ENCODE measurements at places on chromosomes 5 and 9.

DNA sequence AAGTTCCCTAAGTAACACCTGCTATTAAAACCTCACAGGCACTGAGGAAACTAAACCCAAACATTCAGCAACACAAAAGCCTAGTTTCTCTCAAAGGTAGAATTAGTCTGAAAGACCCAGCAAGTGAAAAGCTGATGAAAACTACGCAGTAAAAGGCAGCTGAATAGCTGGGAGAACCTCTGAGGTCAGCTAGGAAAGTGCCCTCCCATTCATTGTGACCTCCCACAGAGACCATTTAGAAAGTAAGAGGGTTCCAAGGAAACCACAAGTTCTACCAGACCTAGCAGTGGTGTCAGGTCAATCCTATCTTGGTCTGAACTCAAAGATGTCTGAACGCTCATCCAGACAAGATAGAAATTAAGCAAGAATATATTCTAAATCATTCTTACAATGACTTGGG is 144.7 kb downstream of the SSBP2 start:
- peaks cover 24% of the 10 kb centered on the region for H3K4me1 ChIP-seq
- H3K4me3 ChIP-seq, result no peak overlapping the region
- no peaks in the 10 kb centered on the region for H3K27me3 ChIP-seq
- H3K36me3 ChIP-seq, result peaks cover 48% of the 10 kb centered on the region
- no peak overlapping the region for H3K27ac ChIP-seq

- H3K36me3 ChIP-seq, result no peaks in the 10 kb centered on the region
- DNase-seq, result peak; percentile 8
- no peaks in the 10 kb centered on the region for H3K4me1 ChIP-seq
- H3K4me3 ChIP-seq, result no peak overlapping the region
- H3K27ac ChIP-seq, result no peak overlapping the region
Measured at GRCh38 chr5:113447498-113448050, 12.8 kb upstream of the TSSK1B start.

DNA sequence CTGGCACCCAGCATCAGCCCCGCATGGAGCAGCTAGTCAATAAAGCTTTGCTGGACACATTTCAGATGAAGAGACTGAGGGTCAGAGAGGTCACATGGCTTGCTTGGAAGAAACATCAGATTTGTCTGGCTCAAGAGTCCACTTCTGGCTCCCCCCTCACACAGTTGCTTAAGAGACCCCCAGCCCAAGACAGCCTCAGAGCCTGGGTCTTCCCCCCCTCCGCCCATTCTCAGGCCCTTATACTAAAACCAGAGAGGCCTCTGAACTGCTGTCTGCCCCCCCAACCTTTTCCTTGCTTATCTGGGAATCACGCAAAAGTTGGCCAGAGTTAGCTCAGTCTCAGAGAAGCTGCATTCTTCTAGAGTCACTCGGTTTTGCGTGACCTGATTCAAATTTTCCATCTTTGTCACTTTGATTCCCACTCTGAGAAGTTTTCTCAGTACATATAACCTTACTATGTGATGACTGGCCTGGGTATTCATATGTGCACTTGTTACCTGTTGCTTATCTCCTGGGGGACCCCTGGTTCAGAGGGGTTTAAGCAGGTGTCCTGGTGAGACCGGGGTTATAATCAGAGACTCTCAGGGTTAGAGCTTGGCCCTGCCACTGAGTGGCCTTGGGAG is 145.4 kb upstream of the IER5L start:
- no peak overlapping the region for H3K4me3 ChIP-seq
- H3K27me3 ChIP-seq, result no peaks in the 10 kb centered on the region
- no peak for DNase-seq

DNA sequence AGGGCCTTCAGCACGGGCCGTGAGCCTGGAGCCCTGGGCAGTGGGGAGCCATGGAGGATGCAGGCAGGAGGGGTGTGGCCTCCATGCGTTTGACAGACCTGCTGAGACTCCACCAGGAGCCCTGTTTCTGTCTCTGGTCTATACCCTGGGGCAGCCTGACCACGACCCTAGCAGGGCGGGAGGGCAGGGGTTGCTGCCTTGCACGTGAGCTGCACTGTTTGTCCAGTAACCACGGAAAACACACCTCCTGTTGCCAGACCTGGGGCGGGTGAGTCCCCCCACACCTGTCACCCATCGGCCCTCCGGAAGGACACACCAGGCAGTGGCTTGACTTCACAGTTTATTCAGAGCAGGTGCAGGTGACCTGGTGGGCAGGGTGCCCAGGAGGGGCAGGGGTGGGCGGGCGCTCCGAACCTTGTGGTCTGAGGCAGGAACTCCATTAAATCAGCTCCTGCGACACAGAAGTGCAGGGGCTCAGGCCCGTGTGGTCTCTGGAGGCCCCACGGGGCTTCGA is 3.9 kb downstream of the LCN8 start:
- no peaks in the 10 kb centered on the region for H3K36me3 ChIP-seq
- no peak overlapping the region for H3K4me3 ChIP-seq
- DNase-seq, result peak; percentile 85
- no peaks in the 10 kb centered on the region for H3K27me3 ChIP-seq
- peaks cover 27% of the 10 kb centered on the region for H3K4me1 ChIP-seq

DNA sequence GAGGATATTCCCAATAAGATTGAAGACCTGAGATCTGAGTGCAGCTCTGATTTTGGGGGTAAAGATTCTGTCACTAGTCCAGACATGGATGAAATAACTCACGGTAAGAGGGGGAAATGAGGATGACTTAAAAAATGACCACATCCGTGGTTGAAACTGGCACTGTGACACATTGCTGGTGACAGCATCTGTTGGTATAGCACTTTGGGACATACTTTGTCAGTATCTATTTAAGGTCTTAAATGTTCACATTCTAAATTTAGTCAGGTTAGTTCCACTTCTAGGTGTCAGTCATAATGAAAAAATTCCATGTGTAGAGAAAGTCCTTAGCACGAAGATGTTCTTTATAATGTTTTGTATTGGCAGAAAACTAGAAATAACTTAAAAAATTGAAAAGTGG is 70.9 kb downstream of the GAPVD1 start:
- no peak overlapping the region for H3K4me3 ChIP-seq
- peak; percentile 56 for DNase-seq
- no peaks in the 10 kb centered on the region for H3K4me1 ChIP-seq

DNA sequence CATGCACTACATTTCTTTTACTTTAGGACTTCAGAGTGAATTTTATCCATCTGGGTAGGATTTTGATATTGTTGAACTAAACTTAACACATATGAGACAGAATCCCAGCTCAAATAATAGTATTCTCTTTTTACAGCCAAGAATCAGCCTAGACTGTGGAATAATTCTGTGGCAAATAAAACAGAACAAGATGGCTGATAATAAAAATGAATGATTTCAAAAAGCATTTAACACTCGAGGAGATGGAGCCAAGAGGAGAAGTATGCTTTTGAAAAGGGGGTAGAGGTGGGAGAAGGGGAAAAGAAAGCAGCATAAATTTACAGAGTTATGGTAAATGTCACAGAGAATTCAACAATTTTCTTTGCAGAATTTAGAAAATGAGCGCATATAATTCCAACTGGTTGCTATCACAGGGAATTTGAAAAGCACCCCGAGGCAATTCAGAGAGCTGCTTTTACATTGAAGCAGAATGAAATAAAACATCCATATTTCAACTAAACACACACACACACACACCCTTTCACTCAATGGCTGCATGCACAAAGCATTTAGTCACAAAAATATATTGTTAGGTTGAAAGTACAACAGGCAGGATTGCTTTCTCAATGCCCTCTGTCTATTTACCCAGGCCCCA is 60.2 kb upstream of the DMAC1 start:
- no peak overlapping the region for H3K4me3 ChIP-seq
- H3K27me3 ChIP-seq, result no peaks in the 10 kb centered on the region
- no peaks in the 10 kb centered on the region for H3K4me1 ChIP-seq
- H3K36me3 ChIP-seq, result no peaks in the 10 kb centered on the region
- no peak overlapping the region for H3K27ac ChIP-seq
- DNase-seq, result no peak

DNA sequence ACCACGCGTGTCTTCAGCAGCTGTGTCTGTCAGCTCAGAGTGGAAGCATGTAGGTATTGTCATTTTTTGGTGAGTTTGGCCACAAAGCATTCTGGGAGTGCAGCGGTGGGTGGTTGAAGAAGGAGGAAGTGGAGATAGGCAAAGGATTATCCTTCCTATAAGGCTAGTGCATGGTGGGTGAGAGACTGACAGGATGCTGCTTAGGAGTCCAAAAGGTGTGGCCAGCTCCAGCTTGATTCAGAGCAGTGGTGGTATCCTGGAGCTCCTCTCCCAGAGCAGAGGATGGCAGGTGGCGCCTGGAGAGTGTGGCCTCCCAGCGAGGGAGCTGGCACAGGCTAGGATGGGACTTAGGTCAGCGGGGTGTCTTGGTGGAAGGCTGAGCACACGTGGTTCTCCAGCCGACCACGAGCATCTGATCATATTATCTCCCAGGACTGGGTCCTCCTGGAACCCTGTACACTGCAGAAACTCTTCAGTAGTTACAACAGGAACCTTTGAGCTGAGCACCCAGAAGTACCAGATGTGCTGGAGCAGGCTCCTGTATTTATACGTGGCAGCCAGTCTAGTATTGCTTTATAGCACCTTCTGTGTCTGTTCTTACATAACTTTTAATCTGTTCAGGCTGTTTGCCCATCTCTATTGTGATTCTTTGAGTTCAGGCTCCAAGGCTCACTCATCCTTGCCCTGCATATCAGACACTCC is 29.6 kb downstream of the MAML1 start:
- H3K4me3 ChIP-seq, result no peak overlapping the region
- peak; percentile 72 for DNase-seq
- H3K36me3 ChIP-seq, result peaks cover 15% of the 10 kb centered on the region
- no peaks in the 10 kb centered on the region for H3K27me3 ChIP-seq
- no peak overlapping the region for H3K27ac ChIP-seq
- H3K4me1 ChIP-seq, result peaks cover 13% of the 10 kb centered on the region

DNA sequence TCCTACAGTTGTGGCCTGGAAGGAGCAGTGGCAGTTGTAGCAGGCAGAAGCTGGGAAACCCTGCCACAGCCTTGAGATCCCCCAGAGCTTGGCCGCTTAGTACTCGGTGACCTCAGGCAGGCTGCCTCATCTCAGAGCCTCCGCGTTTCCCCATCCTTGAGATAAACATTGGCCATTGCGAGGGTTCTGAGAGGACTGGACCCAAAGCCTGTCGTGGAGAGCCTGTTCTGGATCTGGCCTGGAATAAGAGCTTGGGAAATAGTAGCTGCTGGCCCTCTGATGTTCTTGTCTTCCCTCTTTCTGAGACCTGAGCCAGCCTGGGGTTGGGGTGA is 1.3 kb downstream of the MIGA2 start:
- DNase-seq, result no peak
- H3K4me1 ChIP-seq, result peaks cover 2% of the 10 kb centered on the region
- peak overlapping the region; percentile 86 for H3K4me3 ChIP-seq

DNA sequence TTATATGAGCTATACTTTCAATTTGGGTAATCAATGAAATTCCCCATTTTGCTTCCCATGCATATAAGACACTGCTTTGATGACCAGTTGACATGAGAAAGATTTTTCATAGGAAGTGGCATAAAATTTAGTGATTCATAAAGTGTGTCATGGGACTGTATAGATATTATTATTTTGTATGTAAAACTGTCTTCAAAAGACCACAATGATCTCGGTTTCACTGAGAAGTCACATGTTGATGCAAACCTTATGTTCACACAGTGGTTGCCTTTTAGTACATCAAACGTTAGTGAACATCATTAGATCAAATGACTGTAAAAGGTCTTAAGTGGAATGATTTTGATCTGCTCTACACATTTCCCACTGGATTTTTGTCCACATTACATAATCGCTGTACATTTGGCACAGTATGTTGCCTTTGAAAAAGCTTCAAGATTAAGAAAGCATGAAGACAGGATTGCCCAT is 349.2 kb upstream of the MEF2C start:
- no peak for DNase-seq
- H3K4me1 ChIP-seq, result no peaks in the 10 kb centered on the region
- H3K27ac ChIP-seq, result no peak overlapping the region
- no peaks in the 10 kb centered on the region for H3K36me3 ChIP-seq
- H3K4me3 ChIP-seq, result no peak overlapping the region
- H3K27me3 ChIP-seq, result no peaks in the 10 kb centered on the region

DNA sequence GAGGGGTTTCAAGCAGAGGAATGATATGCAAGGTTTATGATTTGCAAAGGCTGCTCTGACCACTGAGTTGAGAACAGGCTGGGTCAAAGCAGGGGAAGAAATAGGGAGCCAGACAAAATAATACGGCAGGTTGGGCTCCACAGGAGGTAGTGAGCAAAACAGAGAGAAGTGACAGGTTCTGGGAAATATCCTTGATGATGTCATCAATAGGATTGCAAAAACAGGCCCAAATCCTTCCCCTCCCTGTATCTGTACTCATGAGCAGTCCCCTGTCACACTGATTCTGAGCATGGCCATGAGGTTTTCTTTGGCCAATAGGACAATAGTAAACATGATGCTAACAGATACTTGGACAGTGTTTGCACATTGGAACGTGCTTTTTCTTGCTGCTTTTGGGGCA is 471.8 kb upstream of the BRINP1 start:
- H3K4me1 ChIP-seq, result no peaks in the 10 kb centered on the region
- H3K4me3 ChIP-seq, result no peak overlapping the region
- H3K27me3 ChIP-seq, result no peaks in the 10 kb centered on the region
- H3K36me3 ChIP-seq, result no peaks in the 10 kb centered on the region
- no peak overlapping the region for H3K27ac ChIP-seq

DNA sequence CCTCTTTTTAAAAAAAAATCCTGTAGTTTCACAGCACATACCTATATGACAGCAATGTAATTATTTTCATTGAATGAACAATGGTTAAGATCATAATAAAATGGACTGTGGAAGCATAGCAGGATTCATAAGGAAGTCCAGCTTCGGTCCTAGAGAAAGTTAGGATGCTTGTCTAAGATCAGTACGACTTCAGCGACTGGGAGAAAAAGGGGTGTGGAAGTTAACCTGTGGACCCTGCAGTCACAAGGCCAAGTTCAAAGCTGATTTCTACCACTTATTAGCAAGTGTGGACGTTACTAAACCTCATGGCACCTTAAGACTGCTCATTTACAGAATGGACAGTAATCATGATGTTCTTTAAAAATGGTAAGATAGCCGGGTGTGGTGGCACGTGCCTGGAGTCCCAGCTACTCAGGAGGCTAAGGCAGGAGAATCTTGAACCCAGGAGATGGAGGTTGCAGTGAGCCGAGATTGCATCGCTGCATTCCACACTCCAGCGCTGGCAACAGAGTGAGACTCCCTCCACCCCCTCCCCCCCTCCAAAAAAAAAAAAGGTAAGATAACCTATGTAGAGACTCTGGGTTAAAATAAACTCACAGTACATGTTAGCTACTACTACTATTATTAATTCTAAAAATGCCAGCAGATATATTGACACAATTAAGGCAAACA is 71.6 kb upstream of the PCA3 start:
- H3K27ac ChIP-seq, result no peak overlapping the region
- H3K4me3 ChIP-seq, result no peak overlapping the region
- no peak for DNase-seq
- peaks cover 9% of the 10 kb centered on the region for H3K4me1 ChIP-seq
- peaks cover 4% of the 10 kb centered on the region for H3K27me3 ChIP-seq

DNA sequence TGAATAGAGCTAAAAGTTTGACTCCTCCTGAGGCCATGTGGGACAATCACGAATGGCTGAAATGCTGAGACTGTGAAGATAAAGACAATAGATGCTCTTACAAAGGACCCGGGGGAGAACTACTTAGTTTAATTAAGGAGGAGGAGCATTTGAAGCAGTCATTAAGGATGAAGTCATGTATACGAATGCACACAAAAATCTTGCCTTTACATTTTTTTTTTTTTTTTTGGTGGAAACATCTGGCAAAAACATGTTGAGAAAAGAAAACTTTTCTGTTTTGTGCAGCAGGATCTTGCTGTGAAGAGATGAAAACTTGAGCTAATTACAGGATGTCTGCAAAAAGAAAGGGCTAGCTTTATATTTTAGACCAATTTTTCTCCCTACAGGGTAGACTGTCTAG is 42.3 kb upstream of the NR3C1 start:
- H3K4me1 ChIP-seq, result no peaks in the 10 kb centered on the region
- no peaks in the 10 kb centered on the region for H3K36me3 ChIP-seq
- H3K27ac ChIP-seq, result no peak overlapping the region
- no peak for DNase-seq
- no peak overlapping the region for H3K4me3 ChIP-seq

Data from common myeloid progenitor, CD34-positive (primary cell).